ENCODE measurements at places on chromosomes 2 and 18.

GRCh38 chr2:230956827-230957755, 32.0 kb upstream of the GPR55 start:
- no peak for DNase-seq

DNA sequence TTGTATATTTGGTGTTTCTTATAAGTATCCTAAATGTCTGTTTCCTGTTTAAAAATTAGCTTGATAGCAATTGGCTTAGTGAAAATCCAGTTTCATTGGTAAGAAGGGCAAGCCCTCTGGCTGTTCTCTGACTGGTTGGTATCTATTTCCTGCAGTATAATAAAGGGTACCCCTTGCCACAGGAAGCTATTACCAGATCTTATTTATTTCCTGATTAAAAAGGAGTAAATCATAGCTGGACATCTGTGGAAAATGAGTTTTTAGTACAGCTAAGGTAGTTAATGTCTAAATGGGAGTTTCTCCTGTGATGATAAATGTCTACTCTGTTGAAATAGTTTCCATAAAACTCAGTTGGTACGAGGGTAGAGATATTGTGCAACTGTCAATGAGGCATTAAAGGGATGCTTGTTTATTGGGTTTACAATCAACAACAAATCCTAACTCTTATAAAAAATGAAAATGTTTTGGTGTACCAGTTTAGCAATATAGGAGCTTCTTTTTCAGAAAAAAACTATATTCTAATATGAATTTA, 58.7 kb downstream of the FASTKD2 start:
- DNase-seq: no peak

GRCh38 chr18:3225588-3225987, 5.8 kb upstream of the MYOM1 start:
- no peak for DNase-seq

GRCh38 chr2:133937669-133938068, 316.2 kb upstream of the MGAT5 start:
- no peak for DNase-seq

DNA sequence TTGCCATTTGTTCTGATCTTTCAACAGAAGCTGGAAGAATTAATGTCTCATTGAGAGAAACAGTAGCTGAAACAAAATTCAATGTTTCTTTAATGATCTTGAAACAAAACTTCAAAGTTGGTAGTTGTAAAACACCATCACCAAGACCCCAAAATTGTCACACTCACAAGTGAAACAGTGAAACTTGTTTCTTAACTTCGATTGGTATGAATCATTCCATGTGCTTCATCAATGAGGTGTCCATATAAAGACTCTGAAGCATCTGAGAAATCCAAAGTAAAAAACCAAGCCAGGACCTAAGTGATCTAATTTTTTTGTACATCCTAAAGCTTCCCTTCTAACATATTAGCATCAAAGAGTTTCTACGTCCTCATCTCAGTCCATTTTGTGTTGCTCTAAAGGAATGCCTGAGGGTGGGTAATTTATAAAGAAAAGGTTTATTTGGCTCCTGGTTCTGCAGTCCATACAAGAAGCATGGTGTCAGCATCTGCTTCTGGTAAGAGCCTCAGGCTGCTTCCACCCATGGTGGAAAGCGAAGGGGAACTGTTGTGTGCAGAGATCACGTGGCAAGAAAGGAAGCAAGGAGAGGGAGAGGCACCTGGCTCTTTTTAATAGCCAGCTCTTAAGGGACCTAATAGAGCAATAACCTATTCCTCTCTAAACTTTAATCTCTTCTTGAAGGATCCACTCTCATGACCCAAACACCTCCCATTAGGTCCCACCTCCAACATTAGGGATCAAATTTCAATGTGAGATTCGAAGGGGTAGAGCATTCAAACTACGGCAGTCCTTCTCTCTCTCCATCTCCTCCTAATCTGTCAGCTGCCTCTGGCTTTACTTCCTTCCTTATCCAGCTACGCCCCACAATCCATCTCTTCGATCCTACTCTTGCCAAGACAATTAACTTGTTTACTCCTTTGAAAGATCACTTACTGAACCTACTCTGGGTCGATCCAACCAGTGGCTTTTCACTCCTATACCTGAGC, 20.7 kb upstream of the TLK1 start:
- DNase-seq: no peak

- DNase-seq: no peak
Observed at GRCh38 chr2:10538224-10538894, 90.2 kb upstream of the ODC1 start.

- DNase-seq: no peak
Observed at GRCh38 chr2:68997401-68997800, 15.6 kb upstream of the ANTXR1 start.

DNA sequence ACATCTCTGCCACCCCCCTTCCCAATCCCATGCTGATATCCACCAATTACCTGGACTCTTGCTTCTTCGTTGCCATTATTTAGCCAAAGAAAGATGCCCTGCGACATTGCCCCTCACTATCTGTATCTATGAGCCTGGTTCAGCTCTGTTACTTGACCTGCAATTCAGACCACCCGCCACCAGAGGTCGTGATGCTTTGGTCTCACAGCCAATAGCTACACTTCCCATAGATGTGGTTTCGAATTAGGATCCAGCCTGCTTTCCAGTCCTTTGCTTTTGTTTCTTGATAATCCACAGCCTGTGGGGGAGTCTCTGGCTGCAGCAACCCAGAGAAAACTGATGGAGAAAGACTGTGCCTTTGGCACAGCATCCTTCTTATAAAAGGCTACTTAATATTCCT, 239.4 kb downstream of the KLHL29 start:
- no peak for DNase-seq

DNA sequence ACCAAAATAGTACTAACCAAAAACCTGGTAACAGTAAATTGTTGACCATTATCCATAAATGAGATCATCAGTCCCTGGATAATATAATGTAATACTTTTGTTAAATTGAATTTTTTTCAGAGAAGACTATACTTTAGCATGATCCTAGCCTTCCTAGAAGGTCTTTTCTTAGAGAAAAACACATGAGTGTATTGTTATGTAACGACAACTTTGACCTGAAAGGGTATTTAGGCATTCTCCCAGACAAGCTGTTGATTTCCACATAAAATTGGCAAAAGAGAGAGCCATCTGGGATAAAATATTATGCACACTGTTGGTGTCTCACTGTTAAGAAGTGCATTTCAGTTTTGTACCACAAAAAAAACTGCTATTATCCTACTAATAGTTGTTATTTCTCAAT, 120.0 kb upstream of the MAPRE2 start:
- no peak for DNase-seq

GRCh38 chr2:154425994-154426393, 272.5 kb upstream of the KCNJ3 start:
- no peak for DNase-seq

- DNase-seq: no peak
Observed at GRCh38 chr2:144201126-144201525, 318.8 kb downstream of the ZEB2 start.

GRCh38 chr2:66344087-66344663, 90.8 kb upstream of the MEIS1 start:
- no peak for DNase-seq

DNA sequence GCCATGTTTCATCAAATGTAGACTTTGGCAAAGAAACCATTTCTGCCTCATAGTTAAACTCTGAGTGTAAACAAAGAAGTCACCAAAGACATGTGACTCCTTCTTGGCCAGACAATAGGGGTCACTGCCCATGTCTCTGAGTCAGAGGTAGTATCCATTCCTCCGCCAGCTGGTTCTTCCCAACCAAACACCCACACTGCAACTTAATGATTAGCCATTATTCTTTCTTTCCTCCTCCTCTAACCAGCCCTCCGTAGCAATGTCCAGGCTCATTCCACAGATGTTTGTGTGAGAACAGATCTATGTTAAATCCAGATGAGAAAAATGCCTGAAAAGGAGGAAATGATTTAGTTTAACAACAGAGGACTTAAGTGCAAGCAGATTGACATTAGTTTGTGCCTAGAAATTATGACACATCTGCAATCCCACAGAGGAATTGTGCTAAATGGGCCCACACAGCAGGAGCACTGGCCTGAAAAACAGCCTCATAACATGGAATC, 127.9 kb upstream of the SH3BP4 start:
- no peak for DNase-seq

DNA sequence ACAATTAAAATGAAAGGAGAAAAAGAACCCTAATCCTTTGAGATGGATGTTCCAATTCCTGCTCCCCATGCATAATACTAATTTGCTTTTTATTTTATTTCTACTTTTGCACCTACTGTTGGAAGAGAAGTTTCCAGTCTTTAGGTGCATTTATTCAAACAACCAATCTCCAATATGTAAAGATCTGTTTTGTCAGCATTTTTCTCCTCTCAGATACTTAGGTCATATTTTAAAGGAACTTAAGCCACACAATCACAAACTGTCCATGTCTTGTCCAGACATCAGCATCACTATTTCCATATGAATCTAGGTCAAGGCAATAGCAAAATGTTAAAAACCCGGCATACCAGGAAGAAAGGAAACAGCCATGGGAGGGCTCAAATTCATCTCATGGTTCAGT, 1023.2 kb downstream of the BCL11A start:
- no peak for DNase-seq

DNA sequence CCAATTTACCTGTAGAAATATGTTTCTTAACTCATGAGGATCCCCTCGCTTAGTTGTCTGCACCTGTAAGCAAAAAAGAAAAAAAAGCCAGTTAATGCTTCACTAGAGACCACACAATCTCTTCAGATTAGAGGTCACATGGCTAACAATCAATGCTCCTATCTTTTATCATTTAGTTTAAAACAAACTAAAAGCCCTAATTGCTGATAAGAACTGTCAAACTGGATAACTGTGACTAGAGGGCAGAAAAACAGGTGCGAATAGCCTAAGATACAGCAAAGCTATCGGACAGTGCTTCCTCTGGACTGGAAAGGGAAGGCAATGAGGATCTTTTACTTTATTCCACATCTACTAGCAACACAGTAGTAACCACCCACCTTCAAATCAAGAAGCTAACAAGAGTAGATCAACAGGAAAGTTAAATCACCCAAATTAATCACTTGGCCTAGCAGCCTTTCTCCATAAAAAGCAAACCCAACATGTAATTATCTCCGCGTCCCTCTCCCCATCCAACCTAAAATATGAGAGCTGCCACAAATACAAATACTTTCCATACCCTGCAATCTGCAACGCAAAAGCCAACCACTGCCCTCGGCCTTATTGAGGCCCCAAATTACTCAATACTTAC, 734 bp downstream of the SLC25A12 start:
- DNase-seq: no peak

- no peak for DNase-seq
Observed at GRCh38 chr2:150916467-150917396, 344.9 kb downstream of the RBM43 start.

DNA sequence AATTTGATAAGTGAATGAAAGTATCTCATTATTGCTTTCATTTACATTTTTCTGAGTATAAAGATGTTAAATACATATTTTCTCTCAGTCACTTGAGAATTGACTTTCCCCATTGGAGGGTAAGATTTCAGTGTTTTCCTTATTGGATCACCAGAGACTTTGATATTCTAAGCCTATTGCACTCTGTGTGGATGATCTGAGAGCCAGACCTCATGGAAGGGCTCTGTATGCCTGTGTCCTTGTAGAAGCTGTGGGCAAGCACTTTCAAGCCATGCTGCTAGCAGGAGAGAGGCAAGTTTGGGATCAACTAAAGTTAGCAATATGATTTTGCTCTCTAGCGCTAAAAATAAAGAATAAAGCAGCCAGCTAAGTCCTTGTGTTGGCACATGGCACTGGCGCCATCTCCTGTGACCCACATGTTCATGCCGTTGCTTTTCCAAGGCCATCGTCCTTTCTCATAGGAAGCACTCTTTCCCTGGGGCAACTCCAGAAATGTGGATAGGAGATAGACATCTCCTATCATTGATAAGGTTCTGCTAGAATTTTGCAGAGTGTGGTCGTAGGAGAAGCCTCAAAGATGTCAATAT, 72.6 kb downstream of the AOX1 start:
- DNase-seq: no peak

DNA sequence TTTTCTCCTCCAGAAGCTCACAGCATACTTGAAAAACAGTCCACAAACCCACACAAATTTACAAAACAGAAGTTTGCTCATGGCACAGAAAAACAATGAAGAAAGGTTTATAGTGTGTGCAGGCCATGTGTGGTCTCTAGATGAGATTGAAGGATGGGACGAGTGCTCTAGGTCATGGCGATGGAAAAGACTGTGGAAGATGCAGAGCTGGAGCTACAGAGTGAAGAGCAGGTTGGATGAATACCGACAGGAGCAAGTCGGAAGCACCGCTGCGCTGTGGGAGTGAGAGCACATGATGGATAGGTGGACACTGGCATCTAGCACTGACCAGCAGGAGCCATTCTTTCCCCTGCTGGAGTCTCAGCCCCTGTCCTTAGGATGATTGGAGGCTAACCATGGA, 534.7 kb upstream of the RAB6C start:
- DNase-seq: no peak

GRCh38 chr18:8876887-8877286, 171.5 kb downstream of the MTCL1 start:
- DNase-seq: no peak

DNA sequence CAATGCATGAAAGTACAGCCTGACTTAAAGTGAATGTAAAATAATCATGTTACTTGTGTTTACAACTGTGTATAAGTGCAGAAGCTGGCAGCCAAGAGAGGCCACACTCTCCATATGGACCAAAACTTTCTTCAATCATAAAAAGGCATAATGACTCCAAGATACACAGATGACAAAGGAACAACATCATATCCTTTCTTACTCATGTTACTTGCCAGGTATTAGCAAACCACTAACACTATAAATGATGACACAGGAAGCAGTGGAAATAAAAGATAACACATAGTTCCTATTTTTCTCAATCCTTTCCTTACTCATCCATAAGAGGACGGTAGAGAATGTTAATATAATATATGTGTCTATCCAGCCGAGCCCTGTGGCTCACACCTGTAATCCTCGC, 400.0 kb upstream of the CDH2 start:
- DNase-seq: no peak

DNA sequence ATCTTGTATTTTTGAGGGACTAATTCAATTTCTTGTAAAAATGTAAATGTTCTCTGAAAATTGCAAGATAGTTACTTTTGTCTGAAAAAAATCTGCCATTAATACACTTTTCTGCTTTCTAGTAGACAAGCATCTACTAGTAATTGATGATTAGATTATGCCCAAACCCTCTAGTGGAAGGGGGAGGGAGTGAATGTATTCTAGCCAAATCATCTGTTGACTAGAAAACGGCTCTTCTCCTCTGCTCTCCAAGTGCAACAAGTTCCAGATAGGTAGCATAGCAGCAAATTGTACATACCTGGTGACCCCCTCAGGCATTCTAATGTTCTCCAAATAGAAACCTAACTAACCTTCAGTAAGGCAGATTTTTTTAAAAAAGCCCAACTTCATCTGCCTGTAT, 58.6 kb downstream of the RELCH start:
- no peak for DNase-seq

DNA sequence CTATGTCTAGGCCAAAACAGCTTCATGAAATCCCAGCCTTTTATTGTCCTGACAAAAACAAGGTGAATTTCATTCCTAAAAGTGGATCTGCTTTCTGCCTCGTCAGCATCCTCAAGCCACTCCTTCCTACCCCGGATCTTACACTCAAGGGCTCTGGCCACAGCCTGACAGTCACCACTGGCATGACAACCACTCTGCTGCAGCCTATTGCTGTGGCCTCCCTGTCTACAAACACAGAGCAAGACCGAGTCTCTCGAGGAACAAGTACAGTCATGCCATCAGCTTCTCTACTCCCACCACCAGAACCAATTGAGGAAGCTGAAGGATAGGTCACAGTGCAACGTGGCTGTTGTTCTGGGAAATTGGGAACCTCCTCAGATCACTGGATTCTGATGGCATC, 106.1 kb downstream of the ICA1L start:
- no peak for DNase-seq

- no peak for DNase-seq
Observed at GRCh38 chr2:178517496-178517895, 37.2 kb downstream of the PLEKHA3 start.
